ENCODE measurements at places on chromosomes 4 and X.

GRCh38 chrX:19545651-19546050, 30.3 kb upstream of the MAP3K15 start:
- DNase-seq = no peak

DNA sequence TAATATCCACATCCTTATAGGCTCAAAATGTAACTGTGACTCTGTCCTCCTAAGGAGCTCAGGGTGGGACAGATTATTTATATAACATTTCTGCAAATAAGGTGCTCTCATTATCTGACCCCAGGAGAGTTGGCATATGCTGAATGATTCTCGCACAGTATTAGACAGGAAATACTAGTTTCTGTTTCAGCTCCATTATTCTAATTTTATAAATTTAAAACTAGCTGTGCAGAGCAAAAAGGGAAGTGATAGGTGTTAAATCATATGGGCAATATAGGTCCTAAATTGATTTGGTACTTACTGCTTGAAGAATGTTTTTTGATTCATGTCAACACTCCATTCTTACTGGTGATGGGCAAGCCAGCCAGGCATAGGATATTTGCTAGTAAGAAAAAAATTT, 141.5 kb downstream of the GLRA2 start:
- no peak for DNase-seq

DNA sequence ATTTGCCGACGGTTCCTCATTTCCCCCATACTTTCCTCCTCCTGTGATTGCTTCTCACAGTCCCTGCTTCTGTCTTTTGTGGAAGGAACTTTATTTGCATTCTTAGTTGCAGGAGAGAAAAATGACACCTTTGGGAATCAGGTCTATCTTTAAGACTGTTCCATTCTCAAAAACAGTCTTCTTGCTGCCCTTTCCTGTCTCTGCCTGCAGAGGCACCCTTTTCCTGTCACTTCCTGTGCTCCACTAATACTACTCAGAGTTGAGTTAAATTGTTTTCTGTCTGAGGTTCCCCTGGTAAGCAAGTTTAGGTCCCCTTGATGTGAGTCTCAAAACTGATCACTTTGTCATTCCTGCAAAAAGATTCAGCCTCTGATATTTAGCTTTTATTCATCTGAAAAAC, 208.8 kb upstream of the CLNK start:
- no peak for DNase-seq

- DNase-seq = no peak
These were observed 91.4 kb upstream of the FAM241A start for GRCh38 chr4:112053825-112054350.

- peak; percentile 30 for DNase-seq
These were observed 41.1 kb downstream of the IL13RA2 start for GRCh38 chrX:114976292-114976691.

- DNase-seq = no peak
These were observed 104.2 kb downstream of the PAPSS1 start for GRCh38 chr4:107615809-107616208.

DNA sequence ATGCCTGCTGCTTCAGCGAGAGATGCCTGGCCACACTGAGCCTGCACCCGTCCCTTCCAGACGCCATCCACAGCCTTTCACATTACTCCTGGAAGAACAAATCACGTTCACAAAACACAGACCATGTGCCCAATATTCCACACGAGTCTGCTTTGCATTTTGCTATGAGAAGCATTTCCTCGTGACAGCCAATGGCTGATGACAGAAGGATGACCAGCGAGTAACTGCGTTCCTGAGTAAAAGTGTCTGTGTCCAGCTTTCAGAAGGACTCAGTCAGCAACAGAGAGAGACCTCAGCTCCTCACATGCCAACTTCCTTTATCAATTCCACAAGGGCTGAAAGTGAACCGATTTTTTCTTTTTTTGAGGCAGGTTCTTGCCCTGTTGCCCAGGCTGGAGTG, 19.5 kb downstream of the NAT8L start:
- DNase-seq = no peak

DNA sequence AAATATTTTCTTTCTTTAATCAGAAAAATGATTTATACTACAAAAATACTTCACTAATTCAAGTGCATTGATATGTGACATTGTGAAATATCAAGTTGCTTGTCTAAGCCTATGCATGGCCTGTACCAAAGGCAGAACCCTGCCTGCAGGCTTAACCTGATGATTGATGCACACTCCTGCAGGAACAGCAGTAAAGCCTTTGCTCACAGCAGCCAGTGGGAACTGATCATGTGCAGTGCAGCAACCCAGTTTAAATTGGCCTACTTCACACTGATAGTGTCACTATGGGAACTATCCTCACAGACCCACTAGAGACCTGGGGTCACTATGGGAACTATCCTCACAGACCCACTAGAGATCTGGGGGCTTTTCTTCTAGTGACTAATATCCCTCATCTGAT, 603.8 kb downstream of the RAPGEF2 start:
- DNase-seq = no peak

- no peak for DNase-seq
These were observed 520.5 kb downstream of the GBA3 start for GRCh38 chr4:23213198-23213597.
